Subcutaneous adipose tissue (tissue), 4 donors: ENCODE measurements at places on chromosomes 1 and 21. TPM values are rescaled to one million over a fixed set of nuclear protein-coding genes. Genes with fewer than 3 reads are reported as not detected.

Gene PDZK1IP1
- not detected for total RNA-seq

Gene LAMC2
- 4.2 TPM for total RNA-seq

Gene RGS8
- total RNA-seq: not detected

Gene OR4F29
- total RNA-seq: not detected

Gene CD101
- 0.49 TPM for total RNA-seq

Gene PDZK1
- not detected for total RNA-seq

Gene GJA8
- not detected for total RNA-seq

Gene ITLN2
- not detected for total RNA-seq

Gene KLHDC9
- not detected for total RNA-seq
